SJCRH30 (cell line): ENCODE measurements at places on chromosomes 7 and 10. TPM values are rescaled to one million over a fixed set of nuclear protein-coding genes. Genes with fewer than 3 reads are reported as not detected.

GRCh38 chr7:159078911-159079270 is 65.8 kb downstream of the VIPR2 start:
- DNase-seq = no peak
- H3K36me3 ChIP-seq = peaks cover 2% of the 10 kb centered on the region; the same call in 1 of the 2 replicates
- no peak overlapping the region for H3K27ac ChIP-seq
- H3K4me3 ChIP-seq = no peak overlapping the region

VWDE gene
- not detected in 2 replicates for total RNA-seq

DNA sequence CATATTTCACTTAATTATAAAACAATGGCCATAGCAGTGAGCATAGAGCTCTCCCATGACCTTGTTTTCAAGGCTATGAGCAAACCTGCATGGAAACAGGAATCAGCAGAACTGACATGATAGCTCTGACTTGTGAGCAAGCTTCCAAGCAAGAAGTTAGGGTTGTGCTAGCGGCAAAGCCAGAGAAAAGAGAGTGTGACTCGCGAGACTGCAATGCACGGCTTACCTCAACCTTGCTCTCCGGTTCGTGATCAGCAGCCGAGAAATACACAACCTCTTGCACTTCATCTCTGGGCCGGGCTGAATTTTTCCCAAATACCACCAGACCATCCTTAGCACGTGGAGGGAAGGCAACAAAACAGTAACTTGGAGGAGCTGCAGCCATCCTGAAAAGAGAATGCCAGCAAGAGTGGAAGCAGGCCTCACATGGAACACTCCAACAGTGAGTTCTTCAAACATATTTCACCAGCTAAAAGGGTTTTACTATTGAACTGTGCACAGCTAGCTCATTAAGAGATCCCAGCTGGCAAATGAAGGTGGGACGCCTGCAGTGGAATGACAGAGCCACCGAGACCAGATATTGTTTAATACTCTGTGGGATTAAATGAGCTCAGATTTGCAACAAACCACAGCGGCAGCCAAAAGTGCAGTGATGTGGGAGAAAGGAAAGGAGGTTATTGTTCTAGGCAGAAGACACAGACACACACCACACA is 20.8 kb downstream of the SCRN1 start:
- no peak overlapping the region for H3K4me3 ChIP-seq
- H3K36me3 ChIP-seq = peaks cover 44% of the 10 kb centered on the region
- no peaks in the 10 kb centered on the region for H3K4me1 ChIP-seq
- no peak for DNase-seq
- H3K27ac ChIP-seq = no peak overlapping the region
- no peaks in the 10 kb centered on the region for H3K27me3 ChIP-seq

- no peak overlapping the region for H3K4me3 ChIP-seq
- no peaks in the 10 kb centered on the region for H3K4me1 ChIP-seq
- H3K27ac ChIP-seq = no peak overlapping the region
- H3K27me3 ChIP-seq = no peaks in the 10 kb centered on the region
- H3K36me3 ChIP-seq = peaks cover 17% of the 10 kb centered on the region; the same call in 1 of the 2 replicates
- no peak for DNase-seq
These were observed 57.8 kb downstream of the MICU1 start for GRCh38 chr10:72567889-72568640.

INHBA gene
- total RNA-seq = 0.08 TPM in 1 of 2 replicates, not detected in the other

DNA sequence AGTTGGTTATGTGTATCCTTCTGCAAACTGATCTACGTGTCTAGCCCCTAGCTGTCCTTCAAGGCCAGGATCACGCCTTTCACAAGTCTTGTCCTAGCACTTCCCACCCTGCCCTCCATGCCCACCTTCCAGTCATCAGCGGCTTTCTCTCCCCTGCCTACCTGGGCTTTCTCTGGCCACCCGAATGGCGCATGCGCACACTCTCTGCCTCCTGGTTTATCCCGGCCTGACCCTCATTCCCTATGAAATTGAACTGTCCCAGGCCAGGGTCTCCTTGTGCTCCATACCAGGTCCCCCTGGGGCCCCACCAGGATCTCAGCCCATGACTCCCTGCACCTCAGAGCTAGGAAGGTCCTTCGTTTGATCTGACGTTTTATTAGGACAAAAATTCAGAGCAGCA is 31.6 kb upstream of the CTBP2 start:
- DNase-seq = no peak
- H3K4me1 ChIP-seq = no peaks in the 10 kb centered on the region
- no peaks in the 10 kb centered on the region for H3K27me3 ChIP-seq
- no peak overlapping the region for H3K27ac ChIP-seq

OR2A5 gene
- total RNA-seq = not detected in 2 replicates

DNA sequence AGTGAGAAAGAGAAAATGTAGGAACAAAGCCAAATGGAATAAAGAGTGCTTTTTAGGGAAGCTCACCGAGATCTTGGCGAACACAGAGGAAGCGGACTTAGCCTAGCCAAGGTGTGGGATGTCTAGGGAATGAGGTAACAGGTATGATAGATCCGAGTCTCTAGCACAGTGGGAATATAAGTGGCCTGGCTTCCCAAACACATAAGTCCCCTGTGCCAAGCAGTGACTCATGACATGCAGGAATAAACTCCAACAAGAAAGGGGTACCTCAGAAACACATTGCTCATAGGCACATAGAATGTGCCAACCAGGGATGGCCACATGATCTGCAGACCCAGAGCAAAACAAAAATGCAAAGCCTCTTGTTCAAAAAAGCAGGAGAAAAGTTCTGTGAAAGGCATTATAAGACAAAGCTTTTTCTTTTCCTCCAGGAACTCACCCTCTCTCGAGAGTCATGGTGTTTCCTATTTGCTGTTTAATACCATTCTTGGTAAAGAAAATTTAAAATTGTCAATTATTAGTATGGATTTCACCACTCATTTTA is 542.5 kb downstream of the GATA3 start:
- no peaks in the 10 kb centered on the region for H3K4me1 ChIP-seq
- H3K27ac ChIP-seq = no peak overlapping the region
- DNase-seq = no peak
- no peak overlapping the region for H3K4me3 ChIP-seq
- H3K27me3 ChIP-seq = no peaks in the 10 kb centered on the region
- H3K36me3 ChIP-seq = no peaks in the 10 kb centered on the region

DNA sequence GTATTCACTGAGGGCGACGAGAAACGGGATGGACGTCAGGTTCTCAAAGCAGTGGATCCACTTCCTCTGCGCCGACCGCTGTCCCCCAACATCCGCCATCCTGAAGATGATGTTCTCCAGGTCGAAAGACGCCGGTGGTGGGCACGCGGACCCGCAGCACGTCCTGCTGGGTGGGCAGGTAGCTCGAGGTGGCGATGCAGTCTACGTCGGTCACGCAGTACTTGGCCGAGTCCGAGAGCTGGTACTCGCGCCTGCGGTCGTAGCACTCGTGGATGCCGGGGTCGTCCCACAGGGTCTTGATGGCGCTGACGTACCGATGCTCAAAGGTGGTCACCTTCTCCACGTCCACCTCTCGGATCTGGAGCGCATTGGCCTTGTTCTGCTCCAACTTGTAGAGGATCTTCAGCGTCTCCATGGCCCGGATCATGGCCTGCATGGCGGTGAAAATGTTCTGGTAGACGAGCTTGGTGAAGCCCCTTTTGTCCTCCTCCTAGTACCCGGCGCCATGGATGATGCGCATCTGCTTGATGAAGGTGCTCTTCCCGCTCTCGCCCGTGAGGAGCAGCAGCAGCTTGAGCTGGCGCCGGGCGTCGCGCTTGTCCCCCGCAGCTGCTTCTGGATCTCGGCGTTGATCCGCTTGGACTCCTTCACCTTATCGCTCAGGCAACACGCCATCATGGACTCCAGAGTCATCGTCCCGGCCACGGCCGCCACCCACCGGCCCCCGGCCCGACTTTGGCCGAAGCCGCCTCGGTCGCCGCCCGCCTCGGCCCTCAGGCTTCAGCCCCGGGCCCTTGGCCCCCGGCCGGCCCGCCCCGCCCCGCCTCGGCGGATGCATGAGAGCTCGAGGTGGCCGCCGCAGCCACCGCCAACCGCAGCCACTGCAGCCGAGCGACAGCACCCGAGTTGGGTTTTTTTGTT is 122.9 kb upstream of the KCTD7 start:
- no peaks in the 10 kb centered on the region for H3K36me3 ChIP-seq
- H3K4me3 ChIP-seq = no peak overlapping the region

- H3K36me3 ChIP-seq = no peaks in the 10 kb centered on the region
- H3K27me3 ChIP-seq = no peaks in the 10 kb centered on the region
- no peak overlapping the region for H3K27ac ChIP-seq
- no peak for DNase-seq
These were observed 68.7 kb downstream of the ARHGAP22 start for GRCh38 chr10:48536156-48536500.
